Psoas muscle (tissue), 8 donors: ENCODE measurements at places on chromosomes 7 and 10.

DNA sequence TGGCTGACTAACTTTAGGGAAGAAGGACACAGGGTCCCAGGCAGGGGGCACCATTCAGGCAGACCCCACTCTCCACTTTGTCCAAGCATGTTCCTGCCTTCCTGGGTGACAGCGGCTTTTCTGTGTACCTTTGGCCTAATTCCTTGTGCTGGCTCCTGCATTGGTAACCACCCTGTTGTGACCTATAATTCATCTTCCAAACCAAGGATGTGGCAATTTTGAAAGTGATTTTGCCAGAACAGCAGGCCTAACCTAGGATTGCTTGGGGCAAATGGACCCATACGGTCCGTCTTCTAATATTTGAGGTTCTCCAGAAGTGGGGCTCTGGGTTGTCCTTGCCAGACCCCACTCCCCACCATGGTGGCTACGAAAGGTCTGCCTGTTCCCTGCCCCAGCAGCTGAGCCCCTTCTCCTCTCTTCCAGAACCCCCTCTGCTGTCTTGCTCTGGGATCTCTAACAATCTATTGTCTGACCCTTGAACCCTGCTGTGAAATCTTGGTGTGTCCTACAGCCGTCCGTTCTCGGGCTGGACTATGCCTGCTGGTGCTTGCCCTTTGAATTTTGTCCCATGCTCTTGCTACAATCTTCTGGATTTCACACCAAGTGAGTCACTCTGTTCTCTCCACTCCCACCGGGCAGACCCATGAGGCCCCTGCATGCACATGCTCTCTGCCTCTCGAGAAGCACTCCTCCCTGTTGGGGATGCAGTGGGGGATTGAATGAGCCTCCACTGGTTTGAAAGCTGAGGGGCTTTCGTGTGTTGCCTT lies 316.0 kb downstream of the CXCL12 start:
- DNase-seq = peak; percentile 66

GRCh38 chr10:26821699-26822570 lies 38.8 kb downstream of the ABI1 start:
- no peak for DNase-seq

DNA sequence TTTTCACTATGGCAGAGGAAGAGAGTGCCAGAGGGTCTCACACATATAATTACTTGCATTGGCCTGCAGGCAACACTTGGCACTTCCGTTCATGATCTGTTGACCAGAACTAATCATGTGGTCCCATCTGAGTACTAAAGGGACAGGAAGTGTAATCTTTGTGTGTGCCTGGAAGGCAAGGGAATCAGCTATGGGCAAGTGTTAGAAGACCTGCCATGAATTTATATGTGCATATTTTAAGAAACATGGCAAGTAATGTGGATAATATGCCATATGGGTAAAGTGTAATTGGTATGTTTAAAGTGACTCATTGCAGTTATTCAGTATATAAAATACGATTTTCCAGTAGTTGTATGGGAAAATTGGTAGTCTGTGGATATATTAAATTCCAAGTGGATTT lies 46.1 kb downstream of the CCSER2 start:
- DNase-seq = no peak

DNA sequence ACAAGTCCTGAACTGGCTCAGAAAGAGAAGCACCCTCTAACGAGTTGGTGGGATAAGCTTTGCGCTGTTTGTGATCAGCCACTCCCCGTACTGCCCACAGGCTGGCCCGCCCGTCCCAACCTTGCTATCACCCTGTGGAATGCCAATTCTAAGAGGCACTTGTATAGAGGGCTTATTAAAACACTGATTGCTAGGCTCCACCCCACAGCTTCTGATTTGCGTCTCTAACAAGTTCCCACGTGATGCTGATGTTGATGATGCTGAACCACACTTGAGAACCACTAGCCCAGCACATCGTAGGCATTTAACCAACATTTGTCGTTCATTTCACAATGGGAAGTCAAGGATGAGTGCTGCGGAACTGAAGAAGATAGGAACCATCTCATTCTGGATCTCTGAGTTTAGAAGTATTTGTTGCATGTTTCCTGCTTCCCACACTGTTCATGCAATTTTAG lies 12.7 kb upstream of the GSAP start:
- DNase-seq = no peak

DNA sequence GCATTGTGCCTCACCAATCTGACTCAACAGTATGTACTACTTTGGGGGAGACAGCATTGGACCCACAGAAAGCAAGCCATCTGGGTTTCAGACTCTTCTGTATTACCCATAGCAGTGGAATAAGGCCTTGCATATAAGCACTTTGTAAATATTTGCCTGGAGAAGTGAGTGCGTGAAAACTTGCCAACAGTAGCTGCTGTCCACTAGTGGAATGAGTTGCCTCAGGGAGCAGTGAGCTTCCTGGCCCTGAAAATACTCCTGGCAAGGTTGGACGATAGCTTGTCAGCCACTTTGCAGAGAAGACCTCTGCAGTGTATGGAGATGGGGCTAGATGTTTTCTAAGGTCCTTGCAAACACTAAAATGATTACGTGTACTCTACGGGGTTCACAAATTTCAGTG lies 21.6 kb downstream of the GARS1 start:
- no peak for DNase-seq

- DNase-seq = no peak
Observed at GRCh38 chr7:154684666-154685563, 318.0 kb downstream of the PAXIP1 start.
